ENCODE measurements at places on chromosomes 1 and 21. TPM values are rescaled to one million over a fixed set of nuclear protein-coding genes. Genes with fewer than 3 reads are reported as not detected.
A peak's percentile ranks its signal among the peaks of the same experiment; 100 is the strongest.

DNA sequence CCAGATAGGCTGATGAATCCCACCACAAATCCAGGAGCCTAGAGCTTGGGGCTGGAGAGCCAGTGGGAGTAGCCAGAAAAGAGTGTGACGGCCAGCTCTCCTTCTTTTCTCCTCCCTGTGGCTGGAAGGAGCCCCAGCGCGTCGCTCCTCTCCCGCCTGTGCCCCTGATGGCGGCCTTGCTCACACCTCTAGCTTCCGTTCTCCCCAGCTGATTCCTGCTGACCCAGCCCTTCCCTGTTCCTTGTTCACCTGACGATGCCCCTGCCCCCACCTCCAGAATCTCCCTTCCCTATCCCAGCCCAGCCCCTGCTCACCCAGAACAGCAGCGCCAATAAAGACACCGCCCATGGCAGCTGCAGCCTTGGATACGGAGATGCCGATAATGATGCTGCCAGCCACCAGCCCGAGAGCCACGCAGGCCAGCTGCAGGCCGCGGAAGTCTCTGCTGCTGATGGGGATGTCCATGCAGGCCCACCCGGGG, 656 bp downstream of the KNCN start:
- peaks cover 4% of the 10 kb centered on the region for H3K27me3 ChIP-seq
- H3K36me3 ChIP-seq: no peaks in the 10 kb centered on the region
- no peak overlapping the region for H3K27ac ChIP-seq
- no peaks in the 10 kb centered on the region for H3K4me1 ChIP-seq
- no peak overlapping the region for H3K4me3 ChIP-seq
- no peak for DNase-seq

Gene NECTIN4
- polyA plus RNA-seq: 0.09 TPM

Gene PTPRU
- polyA plus RNA-seq: 0.67 TPM

- no peaks in the 10 kb centered on the region for H3K4me1 ChIP-seq
- no peaks in the 10 kb centered on the region for H3K36me3 ChIP-seq
- H3K27ac ChIP-seq: no peak overlapping the region
- no peak for DNase-seq
- H3K4me3 ChIP-seq: no peak overlapping the region
Measured at GRCh38 chr1:30413606-30414005, 309.8 kb downstream of the MATN1 start.

- H3K27me3 ChIP-seq: peaks cover 12% of the 10 kb centered on the region
- no peaks in the 10 kb centered on the region for H3K36me3 ChIP-seq
- H3K4me3 ChIP-seq: peak within 1 kb of the TSS; percentile 0
- peaks cover 12% of the 10 kb centered on the region for H3K4me1 ChIP-seq
Measured at GRCh38 chr1:206117151-206117948, at the start of gene AVPR1B. AVPR1B (minus strand) TSS chr1:206117388; CDS start chr1:206116890, 498 bp downstream.

GRCh38 chr1:241464985-241465384, 54.6 kb downstream of the FH start:
- no peak overlapping the region for H3K27ac ChIP-seq
- no peaks in the 10 kb centered on the region for H3K4me1 ChIP-seq
- H3K4me3 ChIP-seq: no peak overlapping the region
- peaks cover 3% of the 10 kb centered on the region for H3K27me3 ChIP-seq

Gene CD1E
- 6.3 TPM for polyA plus RNA-seq

Gene SPRR2B
- polyA plus RNA-seq: not detected

Gene CACHD1
- polyA plus RNA-seq: not detected

DNA sequence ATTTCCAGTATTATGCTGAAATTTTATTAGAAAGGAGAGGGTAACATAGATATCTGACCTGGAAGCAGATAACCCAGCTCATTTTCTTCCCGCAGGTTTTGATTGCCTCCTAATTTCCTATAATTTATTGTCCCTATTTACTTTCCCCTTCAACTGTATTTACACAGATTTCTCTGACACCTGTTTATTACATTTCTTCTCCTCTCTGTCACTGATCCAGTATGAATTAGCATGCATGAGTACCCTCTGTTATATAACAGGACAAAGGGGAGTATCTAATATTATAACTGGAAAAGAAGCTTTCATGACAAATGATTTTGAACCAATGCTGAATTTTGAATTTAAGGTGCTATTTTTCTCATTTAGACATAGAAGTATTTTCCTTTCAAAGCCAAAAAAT, 37.4 kb downstream of the DENND1B start:
- no peak overlapping the region for H3K4me3 ChIP-seq
- no peak overlapping the region for H3K27ac ChIP-seq
- DNase-seq: no peak
- H3K36me3 ChIP-seq: no peaks in the 10 kb centered on the region
- H3K4me1 ChIP-seq: peaks cover 11% of the 10 kb centered on the region
- no peaks in the 10 kb centered on the region for H3K27me3 ChIP-seq

DNA sequence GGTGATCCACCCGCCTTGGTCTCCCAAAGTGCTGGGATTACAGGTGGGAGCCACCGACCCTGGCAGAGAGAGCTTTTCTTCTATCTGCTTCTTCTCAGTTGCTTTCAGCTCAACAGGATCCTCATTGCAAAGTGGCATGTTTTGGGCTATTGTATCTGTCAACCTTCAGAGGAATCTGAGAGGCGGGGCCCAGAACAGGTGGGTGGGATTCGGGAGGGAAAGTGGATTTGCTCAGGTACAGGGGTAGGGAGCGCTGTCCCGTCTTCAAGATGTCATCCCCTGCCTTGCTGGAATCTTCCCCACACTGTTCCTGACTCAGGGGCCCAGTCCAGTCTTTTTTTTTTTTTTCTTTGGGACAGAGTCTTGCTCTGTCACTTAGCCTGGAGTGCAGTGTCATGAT, 26.9 kb upstream of the RCC2 start:
- no peak overlapping the region for H3K27ac ChIP-seq
- DNase-seq: no peak
- H3K4me1 ChIP-seq: peaks cover 15% of the 10 kb centered on the region
- no peaks in the 10 kb centered on the region for H3K36me3 ChIP-seq
- no peaks in the 10 kb centered on the region for H3K27me3 ChIP-seq

Gene IL24
- polyA plus RNA-seq: not detected

DNA sequence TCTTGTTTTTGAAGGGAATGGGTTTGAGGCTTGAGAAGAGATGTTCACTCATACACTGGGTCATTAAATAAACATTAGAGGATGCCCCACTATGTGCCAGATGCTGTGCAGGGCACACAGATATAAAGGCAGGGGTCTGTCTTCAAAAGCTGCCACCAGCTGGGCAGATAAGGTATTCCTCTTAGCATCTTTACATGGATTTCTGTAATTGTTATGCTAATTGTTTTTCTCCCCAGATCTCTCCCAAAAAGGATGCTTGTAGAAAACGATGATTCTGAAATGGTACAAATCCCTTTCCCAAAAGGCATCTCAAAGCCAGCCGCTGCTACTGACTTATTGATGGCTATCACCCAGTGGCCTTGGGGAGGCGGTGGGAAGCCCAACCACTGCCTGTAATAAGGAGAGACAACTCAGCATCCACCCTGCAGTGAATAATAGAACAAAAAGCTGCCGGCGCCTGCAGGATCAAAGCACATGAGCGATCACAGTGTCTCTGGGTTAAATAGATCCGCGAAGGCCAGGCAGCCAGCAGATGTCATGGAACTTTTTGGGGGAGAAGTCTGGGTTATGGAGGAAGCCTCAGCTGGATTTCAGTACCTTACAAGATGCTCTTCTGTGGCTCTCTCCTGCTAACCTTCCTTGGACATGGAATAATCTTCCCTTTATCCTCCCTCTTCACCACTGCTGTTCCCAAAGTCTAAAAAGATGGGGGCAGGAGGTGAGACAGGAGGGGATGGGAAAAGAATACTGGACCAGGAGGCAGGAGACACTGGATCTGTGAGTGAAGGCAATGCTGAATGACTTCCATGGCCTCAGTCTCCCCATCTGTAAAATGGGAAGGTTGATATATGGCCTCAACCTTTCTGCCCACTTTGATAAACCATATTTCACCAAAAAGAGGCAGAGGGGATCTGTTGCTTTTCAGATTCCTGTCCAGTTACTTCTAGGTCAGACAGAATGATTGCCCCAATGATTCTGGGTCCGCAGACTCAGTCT, 54.8 kb upstream of the CD34 start:
- H3K36me3 ChIP-seq: no peaks in the 10 kb centered on the region
- peaks cover 11% of the 10 kb centered on the region for H3K4me1 ChIP-seq
- no peak for DNase-seq

Gene PLA2G4A
- 1.4 TPM for polyA plus RNA-seq

- no peak overlapping the region for H3K4me3 ChIP-seq
- peaks cover 2% of the 10 kb centered on the region for H3K36me3 ChIP-seq
- DNase-seq: peak; percentile 40
Measured at GRCh38 chr1:51648180-51649109, 31.6 kb downstream of the OSBPL9 start.

DNA sequence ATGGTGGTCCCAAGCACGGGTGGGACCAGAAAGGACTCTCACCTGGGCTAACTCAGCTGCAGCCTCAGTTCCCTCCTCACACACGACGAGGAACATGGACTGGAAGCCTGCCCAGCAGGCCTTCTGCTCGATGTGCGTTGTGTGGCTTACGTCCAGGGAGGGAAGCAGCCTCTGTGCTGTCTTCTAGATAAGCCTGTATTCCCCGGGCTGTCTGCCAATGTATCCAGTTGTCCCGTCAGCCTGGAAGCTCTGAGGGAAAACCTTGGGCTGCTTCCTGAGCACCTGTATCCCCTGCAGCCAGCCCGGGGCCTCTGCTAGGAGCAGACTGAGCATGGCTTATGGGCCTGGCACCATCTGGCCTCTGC, 10.5 kb downstream of the PCSK9 start:
- DNase-seq: no peak
- no peaks in the 10 kb centered on the region for H3K27me3 ChIP-seq
- peaks cover 12% of the 10 kb centered on the region for H3K4me1 ChIP-seq
- no peak overlapping the region for H3K4me3 ChIP-seq

- DNase-seq: no peak
- H3K27ac ChIP-seq: no peak within 1 kb of the TSS
- H3K4me1 ChIP-seq: peaks cover 9% of the 10 kb centered on the region
- H3K36me3 ChIP-seq: no peaks in the 10 kb centered on the region
- no peak within 1 kb of the TSS for H3K4me3 ChIP-seq
Measured at GRCh38 chr1:40783001-40783905, at the start of gene KCNQ4. KCNQ4 (plus strand) TSS chr1:40783787; CDS start chr1:40784094, 307 bp downstream.

GRCh38 chr1:225897595-225898514, 8.9 kb upstream of the LEFTY1 start:
- no peaks in the 10 kb centered on the region for H3K36me3 ChIP-seq
- H3K4me1 ChIP-seq: no peaks in the 10 kb centered on the region

- peaks cover 39% of the 10 kb centered on the region for H3K4me1 ChIP-seq
- no peaks in the 10 kb centered on the region for H3K27me3 ChIP-seq
- peak overlapping the region; percentile 69 for H3K4me3 ChIP-seq
- peak overlapping the region; percentile 47 for H3K27ac ChIP-seq
Measured at GRCh38 chr1:24929398-24930259, 447 bp downstream of the RUNX3 start.

Gene TNN
- not detected for polyA plus RNA-seq

- H3K27me3 ChIP-seq: no peaks in the 10 kb centered on the region
- no peak overlapping the region for H3K27ac ChIP-seq
- no peaks in the 10 kb centered on the region for H3K4me1 ChIP-seq
- peaks cover under 1% of the 10 kb centered on the region for H3K36me3 ChIP-seq
Measured at GRCh38 chr1:167429612-167430011, 88.7 kb downstream of the CD247 start.

GRCh38 chr21:34820051-34820450, 151.3 kb downstream of the CLIC6 start:
- peaks cover 99% of the 10 kb centered on the region for H3K36me3 ChIP-seq
- H3K4me3 ChIP-seq: no peak overlapping the region
- DNase-seq: no peak
- no peaks in the 10 kb centered on the region for H3K27me3 ChIP-seq
- H3K27ac ChIP-seq: no peak overlapping the region
- peaks cover 5% of the 10 kb centered on the region for H3K4me1 ChIP-seq

GRCh38 chr1:155309423-155310021, 856 bp downstream of the FDPS start:
- H3K36me3 ChIP-seq: peaks cover 2% of the 10 kb centered on the region
- H3K27ac ChIP-seq: peak overlapping the region; percentile 83
- no peak for DNase-seq
- H3K4me3 ChIP-seq: peak overlapping the region; percentile 83

Gene NPHS2
- polyA plus RNA-seq: not detected

GRCh38 chr1:20125100-20125499, 5.8 kb upstream of the PLA2G2D start:
- H3K27ac ChIP-seq: no peak overlapping the region
- H3K4me1 ChIP-seq: peaks cover 13% of the 10 kb centered on the region
- no peaks in the 10 kb centered on the region for H3K27me3 ChIP-seq

DNA sequence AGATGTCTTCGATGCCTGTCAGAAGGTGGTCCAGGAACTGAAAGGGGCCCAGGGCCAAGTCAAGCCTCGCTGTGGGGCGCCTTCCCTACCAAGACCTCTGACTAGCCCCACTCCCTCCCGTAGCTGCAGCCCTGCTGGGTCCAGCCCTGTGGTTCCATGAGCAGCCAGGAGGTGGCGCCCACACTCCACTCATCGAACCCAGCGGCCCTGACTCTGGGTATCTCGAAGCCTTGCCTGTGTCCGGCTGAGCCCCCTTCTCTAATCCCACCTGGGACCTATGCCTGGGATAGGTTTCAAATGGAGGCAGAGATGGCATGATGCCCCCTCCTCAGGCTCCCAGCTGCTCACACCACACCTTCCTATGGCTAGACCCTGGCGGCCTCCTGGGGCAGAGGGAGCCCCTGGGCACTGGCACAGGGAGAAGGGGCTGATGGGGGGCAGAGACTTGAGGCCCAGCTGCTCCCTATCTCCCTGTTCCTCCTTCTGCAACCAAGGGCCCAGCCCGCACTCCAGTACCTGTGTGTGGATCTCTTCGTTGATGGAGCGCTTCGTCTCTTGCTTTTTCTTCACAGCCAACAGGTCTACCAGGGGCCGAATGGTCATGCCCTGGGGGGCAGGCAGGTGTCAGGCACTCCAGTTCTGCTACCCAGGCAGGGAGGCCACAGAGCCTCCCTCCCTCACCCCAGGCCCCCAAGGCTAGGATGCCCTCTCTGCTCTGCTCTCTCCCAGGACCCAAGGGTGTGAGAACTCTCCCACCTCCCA, 52.0 kb downstream of the SLC9A1 start:
- H3K36me3 ChIP-seq: peaks cover 36% of the 10 kb centered on the region
- no peak overlapping the region for H3K4me3 ChIP-seq
- DNase-seq: peak; percentile 65
- no peak overlapping the region for H3K27ac ChIP-seq

DNA sequence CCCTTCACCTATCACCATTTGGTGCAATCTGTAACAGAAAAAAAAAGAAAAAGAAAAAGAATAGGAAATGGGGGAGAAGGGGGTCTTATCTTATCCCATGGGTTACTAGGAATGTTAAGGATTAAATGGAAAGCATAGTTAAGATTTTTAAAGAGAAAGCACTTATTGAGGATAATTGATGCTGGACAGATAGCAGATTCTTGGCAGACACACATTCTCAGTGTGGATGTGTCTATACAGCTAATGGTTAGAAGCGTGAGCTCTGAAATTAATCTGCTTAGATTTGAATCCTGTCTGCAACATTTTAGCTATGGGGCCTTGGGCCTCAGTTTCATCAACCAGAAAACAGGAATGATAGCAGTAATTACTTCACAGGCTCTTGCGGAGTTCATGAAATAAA, 67.1 kb downstream of the SSBP3 start:
- no peaks in the 10 kb centered on the region for H3K4me1 ChIP-seq
- H3K4me3 ChIP-seq: no peak overlapping the region
- H3K27me3 ChIP-seq: no peaks in the 10 kb centered on the region

DNA sequence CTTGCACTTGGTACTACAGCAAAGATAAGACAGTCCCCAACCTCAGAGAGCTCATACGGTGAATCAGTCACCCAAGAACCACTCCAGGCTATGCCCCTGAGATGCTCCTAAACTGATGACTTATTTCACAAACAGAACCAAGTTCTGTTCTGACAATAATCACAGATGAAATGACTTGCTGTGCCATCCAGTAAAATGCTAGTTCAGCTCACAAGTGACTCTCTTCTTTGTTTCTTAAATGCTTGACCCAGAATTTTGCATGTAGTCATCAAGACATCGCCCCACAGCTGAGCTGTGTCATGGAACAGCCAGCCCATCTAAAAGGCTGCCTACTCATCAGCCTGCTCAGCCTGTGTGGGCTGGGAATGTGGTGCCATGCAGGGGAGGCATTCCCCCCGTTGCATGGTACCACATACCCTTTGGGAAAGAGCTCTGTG, 6.1 kb upstream of the SLC19A2 start:
- H3K27ac ChIP-seq: no peak overlapping the region
- H3K27me3 ChIP-seq: no peaks in the 10 kb centered on the region
- H3K4me1 ChIP-seq: peaks cover 3% of the 10 kb centered on the region

All from CD14-positive monocyte (primary cell).